ENCODE measurements at places on chromosomes 2 and 18.

DNA sequence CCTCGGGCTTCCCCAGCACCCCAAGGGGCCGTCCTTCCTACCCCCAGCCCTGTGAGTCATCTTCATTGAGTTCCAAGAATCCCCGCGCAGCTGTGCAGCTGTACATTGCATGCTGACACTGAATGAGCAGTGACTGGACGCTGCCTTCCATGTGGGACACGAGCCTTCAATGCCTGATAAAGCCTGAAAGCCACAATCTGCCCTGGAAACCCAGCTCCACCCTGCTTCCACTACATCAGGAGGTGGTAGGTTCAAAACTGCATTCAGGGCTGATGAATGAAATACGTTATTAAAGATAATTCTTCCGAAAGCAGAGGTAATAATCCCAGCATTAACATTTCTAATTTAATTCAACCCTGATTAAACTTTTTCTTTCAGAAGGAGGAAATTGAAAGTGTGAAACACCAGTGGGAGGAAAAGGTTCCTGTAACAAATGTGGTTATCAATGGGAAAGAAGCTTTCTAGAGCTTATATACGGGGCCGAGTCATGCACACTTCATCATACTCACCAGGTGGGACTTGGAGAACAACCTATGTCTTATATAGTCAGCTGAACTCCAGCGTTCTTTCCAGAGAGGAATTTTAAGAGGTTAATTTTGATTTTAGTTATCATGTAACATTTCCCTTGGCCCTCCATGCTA is 360.1 kb downstream of the LPIN1 start:
- peak; percentile 33 for DNase-seq

GRCh38 chr2:112491946-112492345 is 10.0 kb downstream of the TTL start:
- no peak for DNase-seq

- DNase-seq = no peak
Measured at GRCh38 chr18:38174173-38174572, 608.6 kb upstream of the CELF4 start.

GRCh38 chr2:240988146-240988545 is 10.3 kb upstream of the SNED1 start:
- no peak for DNase-seq

DNA sequence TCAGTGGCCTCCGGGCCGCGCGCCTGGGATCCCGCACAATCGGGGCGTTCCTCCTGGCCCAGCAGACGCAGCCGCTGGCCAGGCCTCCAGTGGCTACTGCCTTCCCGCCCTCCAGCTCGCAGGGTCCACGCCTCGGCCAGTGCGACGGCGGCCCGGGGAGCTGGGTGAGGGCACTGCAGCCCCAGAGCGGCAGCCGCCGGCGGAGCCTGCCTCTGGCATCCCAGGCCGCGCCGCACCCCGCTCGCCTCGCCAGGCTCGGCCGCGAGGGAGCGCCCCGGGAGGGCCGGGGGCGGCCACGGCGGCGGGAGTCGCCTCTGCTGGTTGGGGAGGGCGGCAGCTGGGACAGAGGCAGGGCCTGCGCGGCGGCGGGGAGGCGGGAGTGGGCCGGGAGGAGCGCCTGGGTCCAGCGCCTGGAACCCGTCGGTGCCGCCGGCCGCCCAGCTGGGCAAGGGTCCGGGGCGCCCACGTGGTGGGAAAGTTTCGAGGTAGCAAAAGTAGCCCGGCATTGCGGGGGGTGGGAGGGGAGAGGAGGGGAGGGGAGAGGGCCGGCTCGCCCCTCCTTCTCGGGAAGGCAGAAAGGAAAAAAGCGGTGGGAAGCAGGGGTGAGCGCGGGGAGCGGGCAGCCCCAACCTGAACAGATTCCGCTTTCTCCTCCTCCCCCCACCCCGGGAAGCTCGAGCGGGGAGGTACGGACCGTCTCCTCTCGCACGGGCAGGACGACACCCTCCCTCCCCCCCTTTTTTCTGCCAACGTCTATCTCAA is 1.5 kb upstream of the INHBB start:
- no peak for DNase-seq

DNA sequence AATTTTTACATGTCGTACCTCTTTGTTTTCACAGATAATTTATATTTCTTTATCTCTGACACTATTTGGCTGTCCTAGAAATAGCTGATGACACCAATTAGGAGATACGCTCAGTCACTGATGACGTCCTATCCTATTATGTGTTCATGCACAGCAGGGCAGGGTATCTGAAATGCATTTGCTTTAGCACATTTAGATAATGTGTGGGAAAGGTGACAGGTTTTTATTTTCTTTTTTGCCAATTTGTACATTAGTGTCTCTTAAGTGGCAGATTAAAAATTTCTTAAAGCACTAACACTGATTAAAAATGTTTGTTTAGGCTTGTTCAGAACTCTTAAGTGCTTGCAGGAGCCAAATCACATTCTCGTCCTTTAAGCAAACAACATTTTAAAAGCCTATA is 39.7 kb downstream of the CDC42EP3 start:
- DNase-seq = no peak

- no peak for DNase-seq
Measured at GRCh38 chr2:28173377-28173776, 219.3 kb upstream of the FOSL2 start.

- DNase-seq = peak; percentile 55
Measured at GRCh38 chr2:60555066-60555782, 1.8 kb upstream of the BCL11A start.

GRCh38 chr2:61660511-61661388 is 122.6 kb upstream of the XPO1 start:
- no peak for DNase-seq

GRCh38 chr2:197179744-197180498 is 130.7 kb downstream of the ANKRD44 start:
- DNase-seq = no peak

DNA sequence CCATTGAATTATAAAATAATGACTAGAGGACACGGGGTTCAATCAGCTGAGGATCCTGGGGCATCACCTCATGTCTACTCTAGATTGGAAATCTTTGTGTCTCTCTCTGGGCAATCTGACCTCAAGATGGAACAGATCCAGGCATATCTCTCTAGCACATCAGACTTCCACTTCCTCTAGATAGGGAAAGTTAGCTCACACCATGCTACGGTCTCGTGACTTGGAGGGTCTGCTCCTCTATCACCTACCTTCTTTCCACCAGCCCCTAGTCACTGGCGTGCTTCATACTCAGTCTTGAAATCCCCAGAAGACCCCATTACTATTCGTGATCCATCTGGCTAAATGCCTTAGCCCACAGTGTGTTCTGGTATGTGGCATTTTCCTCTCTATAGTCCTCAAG is 148.8 kb downstream of the ANKRD44 start:
- no peak for DNase-seq

- no peak for DNase-seq
Measured at GRCh38 chr2:58731488-58731869, 490.4 kb upstream of the FANCL start.

- DNase-seq = no peak
Measured at GRCh38 chr2:227406177-227407031, 18.7 kb upstream of the SCYGR1 start.

GRCh38 chr18:39675906-39676305 is 2110.3 kb upstream of the CELF4 start:
- no peak for DNase-seq

- no peak for DNase-seq
Measured at GRCh38 chr18:12023375-12023774, 42.1 kb downstream of the IMPA2 start.
